Renal cortex interstitium (tissue), 15 donors: ENCODE measurements at places on chromosomes 3 and 15. TPM values are rescaled to one million over a fixed set of nuclear protein-coding genes. Genes with fewer than 3 reads are reported as not detected.

DNA sequence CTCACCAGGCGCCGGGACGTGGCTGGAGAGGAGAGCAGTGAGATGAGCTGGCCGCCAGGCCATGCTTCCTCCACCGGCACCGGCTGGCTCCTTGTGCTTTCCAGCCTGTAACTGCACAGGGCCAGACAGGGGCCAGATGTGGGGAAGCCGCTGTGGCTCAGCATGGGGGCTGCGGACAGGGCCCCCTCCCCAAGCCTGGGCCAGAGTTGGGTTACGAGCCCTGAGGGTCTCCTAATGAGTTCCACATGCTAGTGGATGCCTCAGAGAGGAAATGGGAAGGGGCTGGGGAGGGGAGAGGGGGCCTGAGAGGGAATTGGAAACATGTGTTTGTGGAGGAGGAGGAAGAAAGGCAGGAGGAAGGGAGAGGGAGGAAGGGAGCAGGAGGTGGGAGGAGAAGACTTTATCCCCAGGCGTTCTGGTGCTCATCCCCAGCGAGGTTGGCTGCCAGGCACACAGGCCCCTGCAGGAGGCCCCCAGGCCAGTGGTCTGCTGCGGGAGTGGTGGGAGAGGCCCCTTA lies 11.7 kb upstream of the DUSP7 start:
- peak; percentile 74 for DNase-seq

DNA sequence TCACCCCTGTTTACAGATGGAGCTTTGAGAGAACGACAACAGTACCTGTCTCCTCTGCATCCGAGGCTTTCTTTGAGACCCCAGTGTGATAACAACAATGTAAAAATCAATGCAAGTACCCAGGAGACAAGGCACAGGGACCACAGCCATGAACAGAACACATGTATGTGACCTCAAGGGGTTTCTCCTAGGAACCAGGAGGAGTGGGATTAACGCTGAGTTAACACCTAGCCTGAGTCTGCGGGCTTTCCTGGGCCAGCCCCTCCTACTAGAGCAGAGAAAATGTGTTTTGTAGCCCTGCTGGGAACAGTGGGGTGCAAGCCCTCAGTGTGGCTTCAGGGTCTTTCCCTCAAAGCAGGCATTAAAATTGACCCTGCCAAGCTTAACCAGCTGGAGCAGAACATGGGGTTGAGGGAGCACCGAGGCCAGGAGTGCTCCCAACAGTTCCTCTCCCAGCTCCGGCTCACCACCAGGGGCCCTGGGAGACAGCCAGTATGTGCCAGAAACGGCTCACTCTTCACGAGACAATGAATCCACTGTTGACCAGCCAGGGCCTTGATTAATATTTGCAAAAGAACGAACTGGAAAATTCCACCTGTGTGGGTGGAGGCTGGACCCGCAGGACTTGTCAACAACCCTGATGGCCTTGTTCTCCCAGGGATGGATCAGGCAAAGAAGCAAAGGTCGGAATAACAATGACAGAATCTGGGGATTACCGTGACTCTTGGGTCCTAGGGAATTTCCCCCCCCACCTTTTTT lies 3.6 kb downstream of the CHDH start:
- DNase-seq = no peak

The CFAP161 gene
- 0.59 TPM for polyA plus RNA-seq

The ALDH1A3 gene
- 5.2 TPM for polyA plus RNA-seq
